ENCODE measurements at places on chromosomes 4 and X.

- DNase-seq = no peak
These were observed 1.2 kb downstream of the SOD3 start for GRCh38 chr4:24796620-24797019.

DNA sequence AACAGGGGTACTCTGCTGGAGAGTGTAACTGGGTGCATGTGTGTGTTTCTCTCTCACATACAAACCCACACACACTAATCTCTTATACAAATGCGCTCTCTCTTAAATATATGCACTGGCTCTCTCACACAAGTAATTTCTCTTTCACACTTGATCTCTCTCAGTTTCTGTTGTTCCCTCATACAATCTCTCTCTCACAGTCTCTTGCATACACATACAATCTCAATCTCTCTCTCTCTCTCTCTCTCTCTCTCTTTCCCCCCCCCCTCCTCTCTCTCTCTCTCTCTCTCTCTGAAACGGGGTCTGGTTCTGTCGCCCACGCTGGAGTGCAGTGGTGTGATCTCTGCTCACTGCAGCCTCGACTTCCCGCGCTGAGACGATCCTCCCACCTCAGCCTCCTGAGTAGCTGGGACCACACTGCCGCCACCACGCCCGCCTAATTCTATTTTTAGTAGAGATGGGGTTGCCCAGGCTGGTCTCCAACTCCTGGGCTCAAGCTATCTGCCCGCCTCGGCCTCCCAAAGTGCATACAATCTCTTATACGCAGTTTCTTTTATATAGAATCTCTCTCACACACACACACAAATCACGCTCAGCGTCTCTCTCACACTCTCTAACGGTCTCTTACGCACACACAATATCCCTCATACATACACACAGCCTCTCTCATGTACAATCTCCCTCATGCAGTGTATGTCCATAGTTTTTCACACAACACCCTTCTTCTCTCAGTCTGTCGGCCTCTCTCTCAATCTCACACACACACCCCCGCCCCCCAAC lies 518 bp upstream of the FAM241A start:
- DNase-seq = no peak

GRCh38 chrX:9955506-9955905 lies 11.7 kb upstream of the CLDN34 start:
- no peak for DNase-seq

- DNase-seq = no peak
These were observed at the start of gene RAP2C for GRCh38 chrX:132219343-132219768. Gene RAP2C (minus strand): TSS chrX:132219447. CDS start chrX:132217268, 2,179 bp downstream.

- peak; percentile 70 for DNase-seq
These were observed at the start of gene ATP11C for GRCh38 chrX:139932901-139933796. Gene ATP11C (minus strand): TSS chrX:139933053. CDS start chrX:139932042, 1,011 bp downstream.

- DNase-seq = no peak
These were observed 552.9 kb upstream of the EPHA5 start for GRCh38 chr4:66223068-66223703.

DNA sequence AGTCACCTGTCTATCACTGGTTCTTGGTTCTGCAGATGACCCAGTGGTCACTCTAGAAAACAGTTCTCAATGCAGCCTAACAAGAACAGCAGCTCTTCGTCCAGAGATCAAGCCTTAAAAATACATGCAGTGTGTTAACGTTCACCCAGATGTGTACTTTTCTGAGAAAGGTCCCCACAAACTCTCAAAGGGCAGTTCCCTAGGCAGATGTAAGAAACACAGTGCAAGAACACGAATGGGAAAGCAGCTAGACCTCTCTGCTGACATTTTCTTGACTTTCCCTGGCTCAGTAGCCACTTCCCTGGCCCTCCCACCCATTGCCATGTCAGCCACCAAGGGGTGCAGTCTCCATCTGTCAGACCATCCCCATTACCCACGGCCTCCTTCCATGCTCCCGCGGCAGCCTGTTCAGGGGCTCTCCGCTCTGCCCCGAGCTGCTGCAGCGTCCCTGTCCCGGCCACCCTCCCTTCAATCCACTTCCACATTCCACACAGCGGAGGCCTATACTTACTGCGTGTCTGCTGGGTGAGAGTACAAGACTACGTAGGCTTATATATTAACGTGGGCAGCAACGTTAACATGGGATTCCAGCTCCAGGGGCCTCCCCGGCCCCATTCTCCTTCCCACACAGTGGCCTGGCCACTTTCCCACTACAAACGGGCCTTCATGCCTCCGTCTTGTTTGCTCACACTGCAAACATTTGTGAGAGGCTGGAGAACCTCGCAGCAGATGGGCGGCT lies 34.3 kb downstream of the IRF2 start:
- DNase-seq = no peak

DNA sequence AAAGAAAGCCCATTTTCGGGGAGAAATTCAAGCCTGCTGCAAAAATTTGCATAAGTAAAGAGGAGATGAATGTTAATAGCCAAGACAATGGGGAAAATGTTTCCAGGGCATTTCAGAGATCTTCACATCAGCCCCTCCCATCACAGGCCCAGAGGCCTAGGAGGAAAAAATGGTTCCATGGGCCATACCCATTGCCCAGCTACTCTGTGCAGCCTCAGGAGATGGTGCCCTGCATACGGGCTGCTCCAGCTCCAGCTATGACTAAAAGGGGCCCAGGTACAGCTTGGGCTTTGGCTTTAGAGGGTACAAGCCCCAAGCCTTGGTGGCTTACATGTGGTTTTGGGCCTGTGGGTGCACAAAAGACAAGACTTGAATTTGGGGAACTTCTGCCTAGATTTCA lies 168.0 kb upstream of the DIPK2B start:
- DNase-seq = no peak

- DNase-seq = no peak
These were observed 213.5 kb downstream of the CBR4 start for GRCh38 chr4:168796362-168797106.

DNA sequence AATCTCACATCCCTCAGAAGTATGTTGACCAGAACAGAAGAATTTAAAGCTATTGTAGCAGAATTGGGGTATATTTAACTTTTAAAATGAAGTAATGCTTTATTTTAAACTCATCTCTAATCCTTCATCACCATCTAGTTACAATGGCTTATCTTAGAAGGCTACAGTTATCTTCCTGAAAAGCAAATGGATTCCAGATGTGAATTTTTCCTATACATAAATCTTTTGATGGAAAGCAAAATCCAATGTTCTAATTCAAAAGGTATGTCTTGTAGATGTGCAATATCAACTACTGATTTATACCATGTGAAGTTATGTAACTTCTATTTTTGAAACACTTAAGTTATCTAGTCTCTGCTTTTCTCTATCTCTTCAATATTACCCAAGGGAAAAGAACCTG lies 47.6 kb downstream of the CCNG2 start:
- no peak for DNase-seq

GRCh38 chrX:40784516-40785151 lies 49.3 kb upstream of the MED14 start:
- DNase-seq = no peak

GRCh38 chr4:117692538-117692937 lies 341.7 kb upstream of the NDST3 start:
- DNase-seq = no peak

- no peak for DNase-seq
These were observed 38.6 kb downstream of the AR start for GRCh38 chrX:67582436-67582835.

GRCh38 chr4:165131247-165131832 lies 18.7 kb upstream of the TMEM192 start:
- peak; percentile 66 for DNase-seq

DNA sequence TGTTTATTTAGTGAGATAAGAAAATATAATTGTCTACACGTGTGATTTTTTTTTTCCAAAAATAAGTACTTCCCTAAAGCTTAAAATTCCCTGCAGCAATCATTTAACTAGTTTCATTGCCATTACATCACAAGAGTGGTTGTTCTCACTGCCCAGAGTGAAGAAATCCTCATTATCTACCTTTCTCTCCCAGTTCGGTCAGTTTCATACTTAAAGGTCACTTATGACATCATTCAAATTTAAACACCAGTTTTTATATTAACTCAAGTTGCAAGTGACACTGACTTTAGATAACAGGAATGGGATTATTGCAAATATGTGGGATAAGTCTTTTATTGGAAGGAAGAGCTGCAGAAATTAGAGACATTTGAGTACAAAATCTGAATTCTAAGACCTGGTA lies 1699.8 kb upstream of the IGFBP7 start:
- no peak for DNase-seq

- DNase-seq = no peak
These were observed 192.5 kb downstream of the EDA start for GRCh38 chrX:69808375-69808774.

DNA sequence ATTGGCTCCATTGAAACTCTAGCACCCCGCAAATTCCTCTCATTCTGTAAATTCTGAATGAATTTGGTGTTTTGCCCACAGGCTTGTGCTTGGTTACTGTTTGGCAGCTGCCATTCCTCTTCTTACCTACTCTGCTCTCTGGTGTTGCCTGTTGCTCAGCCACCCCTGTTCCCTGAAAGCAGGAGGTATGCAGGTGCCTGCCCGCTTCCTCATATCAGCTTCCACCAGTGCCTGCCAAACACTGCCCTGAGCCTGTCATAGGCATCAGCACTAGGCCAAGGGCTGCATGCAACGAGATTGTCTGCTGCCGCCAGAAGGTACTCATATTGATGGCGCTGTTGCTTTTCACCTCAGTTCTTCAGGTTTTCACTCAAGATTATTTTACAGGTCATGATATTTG lies 978.1 kb downstream of the C4orf33 start:
- no peak for DNase-seq

DNA sequence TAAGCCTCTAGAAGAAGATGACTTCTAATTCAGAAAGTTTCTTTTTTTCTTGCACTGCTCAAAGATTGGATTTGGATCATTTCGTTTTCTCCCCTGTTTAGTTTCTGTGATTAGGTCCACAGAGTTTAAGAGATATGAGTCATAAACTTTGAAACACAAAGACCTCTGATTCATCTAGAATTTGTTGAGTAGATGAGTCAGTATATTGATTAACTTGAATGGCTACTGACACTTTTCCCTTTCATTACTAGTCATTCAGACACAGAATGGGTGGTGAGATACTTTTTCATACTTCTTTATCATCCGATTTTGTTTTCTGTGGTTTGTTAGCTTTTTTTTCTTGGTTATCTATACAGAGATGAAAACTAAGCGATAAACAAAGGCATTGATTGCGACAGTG lies 34.1 kb upstream of the AFF2 start:
- DNase-seq = no peak

- no peak for DNase-seq
These were observed 45.4 kb downstream of the KIT start for GRCh38 chr4:54703182-54703581.

- no peak for DNase-seq
These were observed 13.7 kb downstream of the ATP5ME start for GRCh38 chr4:660401-660800.

DNA sequence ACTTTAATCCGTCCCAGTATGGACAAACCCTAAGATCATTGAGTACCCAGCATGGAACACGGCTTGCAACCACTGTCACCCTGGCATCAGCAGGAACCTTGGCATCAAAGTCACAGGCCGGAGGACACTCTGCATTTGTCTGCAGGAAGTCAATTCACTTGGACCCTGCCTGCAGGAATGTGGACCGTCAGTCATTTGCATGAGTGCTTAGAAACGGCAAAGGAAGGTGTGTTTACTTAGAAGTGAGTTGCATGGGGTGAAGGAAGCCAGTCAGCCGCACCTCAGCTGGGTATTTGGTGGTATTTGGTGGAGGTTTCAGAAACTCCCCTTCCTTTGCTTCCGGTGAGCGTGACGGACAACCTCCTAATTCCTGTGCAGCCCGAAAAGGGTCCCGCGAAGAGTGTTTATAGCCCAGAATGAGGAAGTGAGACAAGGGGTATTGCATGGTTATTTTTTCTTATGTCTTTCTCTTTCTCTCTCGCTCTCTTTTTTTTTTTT lies 15.5 kb downstream of the P2RY8 start:
- no peak for DNase-seq

DNA sequence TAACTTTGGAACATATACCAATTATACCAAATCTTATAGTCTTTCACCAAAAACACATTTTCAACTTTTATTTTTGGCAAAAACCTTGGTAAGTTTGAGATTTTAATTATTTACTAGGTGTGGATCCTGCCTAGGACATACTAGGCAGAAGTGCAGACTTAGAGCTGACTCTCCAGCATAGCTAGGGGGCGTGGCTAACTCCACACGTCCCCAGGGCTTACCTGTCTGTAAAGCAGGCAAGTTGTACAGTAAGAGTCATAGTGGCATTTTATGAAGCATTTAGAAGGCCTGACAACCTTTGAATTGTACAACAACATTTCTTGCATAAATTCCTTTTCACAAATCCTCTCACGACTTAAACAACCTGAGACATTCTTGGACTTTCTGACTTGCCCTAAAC lies 19.2 kb upstream of the GRPEL1 start:
- no peak for DNase-seq

DNA sequence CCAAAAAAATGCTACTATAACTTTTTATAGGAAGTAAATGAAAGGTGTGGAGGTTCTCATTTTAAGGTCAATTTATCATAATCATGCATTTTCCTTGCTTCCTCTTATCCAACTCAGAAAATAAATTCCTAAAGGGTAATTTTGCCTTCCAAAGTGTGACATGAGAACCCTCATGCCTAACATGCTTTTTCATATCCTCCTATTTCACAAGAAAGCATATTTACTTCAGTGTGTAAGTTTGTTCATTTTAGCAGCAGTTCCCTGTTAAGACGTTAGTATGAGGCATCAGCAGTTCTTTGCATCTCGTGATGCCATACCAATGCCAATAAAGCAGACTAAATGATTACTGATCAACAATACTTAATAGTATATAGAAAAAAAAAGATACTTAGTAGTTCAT lies 18.4 kb downstream of the WDFY3 start:
- DNase-seq = no peak

DNA sequence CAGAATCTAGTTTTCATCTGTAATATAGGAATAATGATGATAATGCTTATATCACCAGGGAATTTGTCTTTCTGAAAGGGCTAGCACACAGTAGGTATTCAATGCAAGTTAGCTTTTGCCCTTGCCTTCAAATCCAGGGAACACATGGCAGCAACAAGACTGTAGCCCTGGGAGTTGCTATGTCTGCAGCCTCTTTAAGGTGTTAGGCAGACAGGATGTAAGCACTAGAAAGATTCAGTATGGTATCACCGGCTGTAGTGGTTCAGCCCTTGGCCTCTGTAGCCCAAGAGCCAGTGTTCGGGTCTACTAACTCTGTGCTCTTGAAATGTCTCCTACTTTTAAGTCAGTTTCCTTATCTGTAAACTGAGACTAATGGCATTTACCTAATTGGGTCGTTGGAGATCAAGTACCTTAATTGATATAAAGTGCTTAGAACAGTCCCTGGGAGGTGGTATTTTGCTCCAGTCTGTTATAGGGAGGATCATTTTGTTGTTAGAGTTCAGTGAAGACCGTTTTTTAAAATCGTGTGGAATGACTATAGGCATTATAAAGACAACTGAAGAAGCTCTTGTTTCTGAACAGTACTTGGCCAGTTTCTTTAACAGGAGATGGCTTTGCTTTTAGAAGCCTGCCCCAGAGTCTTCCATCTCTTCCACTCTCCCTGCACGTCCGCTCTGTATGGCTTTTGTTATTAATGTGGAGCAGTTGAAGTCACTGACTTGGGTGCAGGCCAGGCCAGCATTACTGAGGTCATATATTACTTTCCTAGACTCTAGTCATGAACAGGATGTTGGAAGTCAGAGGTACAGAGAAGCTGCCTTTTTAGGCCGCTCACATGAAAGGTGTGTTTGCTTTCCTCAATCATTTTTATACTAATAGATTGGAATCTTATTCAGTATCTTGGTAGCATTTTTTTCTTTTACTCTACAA lies 44.8 kb downstream of the GAB1 start:
- DNase-seq = no peak

GRCh38 chrX:76029385-76029784 lies 143.5 kb upstream of the PBDC1 start:
- no peak for DNase-seq

Data from stimulated activated CD8-positive, alpha-beta memory T cell treated with anti-CD3 and anti-CD28 coated beads, Interleukin-4, amount 100 ng/mL, for 1 hour (primary cell).